Stimulated activated naive CD4-positive, alpha-beta T cell treated with Interleukin-2 at 50 U/mL for 16 hours (primary cell): ENCODE measurements at places on chromosomes 2 and 18.

DNA sequence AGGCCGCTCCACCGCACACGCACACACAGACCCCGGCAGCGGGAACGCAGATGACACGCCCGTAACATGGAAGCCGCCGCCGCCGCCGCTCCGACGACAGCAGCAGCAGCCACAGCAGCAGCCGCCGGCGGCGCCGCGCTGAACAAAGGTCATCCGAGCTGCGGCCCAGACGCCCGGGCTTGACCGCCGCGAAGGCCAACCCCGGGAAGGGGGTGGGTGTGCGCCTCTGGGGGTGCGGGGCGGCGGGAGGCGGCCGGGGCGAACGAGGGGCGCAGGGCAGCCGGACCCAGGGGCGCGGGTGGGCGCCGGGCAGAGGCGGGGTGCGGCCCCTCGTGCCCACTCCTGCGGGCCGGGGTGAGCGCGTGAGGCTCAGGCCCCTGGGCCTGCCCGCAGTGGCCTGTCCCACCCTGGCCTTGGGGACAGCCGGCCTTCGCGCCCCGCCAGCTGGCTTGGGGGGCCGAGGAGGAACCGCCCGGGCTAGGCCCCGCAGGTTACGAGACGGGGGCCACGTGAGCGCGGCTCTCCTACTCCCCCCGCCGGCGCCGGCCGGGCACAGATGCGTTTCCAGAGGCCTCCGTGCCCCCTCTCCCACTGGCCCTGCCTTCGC lies 1.0 kb upstream of the ZNF532 start:
- DNase-seq: no peak

DNA sequence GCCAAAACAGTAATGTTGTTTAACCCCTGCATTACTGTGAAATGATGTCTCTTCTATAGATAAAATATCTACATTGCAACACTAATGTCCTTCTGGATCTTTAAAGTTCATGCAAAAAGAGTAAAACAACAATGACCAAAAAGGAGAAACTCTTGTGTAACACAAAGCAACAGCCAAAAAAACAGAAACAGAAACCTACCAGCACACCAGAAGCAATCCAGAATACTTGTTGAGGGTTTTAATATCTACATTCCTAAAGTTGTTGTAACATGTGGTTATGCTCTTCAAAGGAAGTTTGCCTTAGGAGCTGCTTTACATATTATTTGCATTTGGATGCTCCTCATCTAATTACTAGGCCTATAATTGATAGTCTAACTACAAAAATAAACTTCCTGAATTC lies 157.2 kb downstream of the BABAM2 start:
- no peak for DNase-seq

GRCh38 chr2:170940066-170940465 lies 11.0 kb downstream of the GORASP2 start:
- no peak for DNase-seq

DNA sequence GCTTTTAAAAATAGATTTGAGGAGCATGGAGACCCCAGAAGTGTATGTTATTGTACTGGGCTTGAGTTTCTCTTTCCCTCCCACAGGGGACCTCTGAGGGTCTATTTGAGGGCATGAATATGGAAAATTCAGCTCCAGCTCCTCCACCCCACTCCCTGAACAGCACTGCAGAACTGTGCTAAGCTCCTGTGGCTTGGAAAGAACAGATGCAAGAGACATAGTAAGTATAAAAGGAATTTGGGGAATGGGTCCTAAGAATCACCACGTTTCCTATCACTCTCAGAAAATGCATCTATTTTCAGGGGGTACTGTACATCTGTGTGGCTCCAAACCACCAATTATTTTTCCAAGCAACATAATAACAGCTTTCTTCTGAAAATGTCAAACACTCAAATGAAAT lies 416.1 kb downstream of the ZNF521 start:
- DNase-seq: no peak

DNA sequence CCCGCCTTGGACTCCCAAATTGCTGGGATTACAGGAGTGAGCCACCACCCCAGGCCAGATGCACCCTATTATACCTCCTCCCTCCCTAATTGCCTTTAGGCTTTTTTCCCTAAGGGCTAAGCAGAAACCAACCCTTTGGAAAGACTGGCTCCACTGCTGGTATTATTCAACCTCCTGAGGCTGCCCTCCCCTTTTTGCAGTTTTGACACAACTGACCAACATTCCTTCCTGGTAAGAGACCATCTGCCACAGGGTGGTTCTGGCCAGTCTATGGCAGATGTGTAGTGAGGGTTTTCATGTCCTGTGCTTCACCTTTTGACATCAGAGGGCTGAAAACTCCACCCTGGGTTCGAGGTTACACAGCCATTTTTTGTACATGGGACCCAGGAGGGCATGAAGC lies 1785.3 kb upstream of the CELF4 start:
- no peak for DNase-seq

- no peak for DNase-seq
Observed at GRCh38 chr2:26770986-26771586, 7.0 kb downstream of the SLC35F6 start.

DNA sequence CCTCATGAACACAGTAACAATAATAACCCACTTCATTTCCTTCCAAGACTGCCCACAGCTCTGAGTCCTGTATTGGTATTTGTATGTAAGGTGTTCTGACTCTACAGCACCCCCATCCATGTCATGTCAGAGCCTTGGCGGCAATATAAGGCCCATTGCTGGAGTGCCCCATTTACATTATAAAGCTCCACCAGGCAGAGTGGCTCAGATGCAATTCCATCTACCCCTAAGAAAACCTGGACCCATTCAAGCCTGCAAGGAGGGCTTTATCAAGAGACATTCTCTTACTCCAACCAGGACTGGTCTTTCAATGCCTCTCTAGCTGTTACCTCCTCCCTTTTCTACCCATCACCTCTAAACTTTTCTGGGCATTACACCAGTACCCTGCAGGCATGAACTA lies 101.6 kb downstream of the ANTXR1 start:
- DNase-seq: no peak

GRCh38 chr2:142983174-142983573 lies 105.7 kb downstream of the KYNU start:
- DNase-seq: no peak

DNA sequence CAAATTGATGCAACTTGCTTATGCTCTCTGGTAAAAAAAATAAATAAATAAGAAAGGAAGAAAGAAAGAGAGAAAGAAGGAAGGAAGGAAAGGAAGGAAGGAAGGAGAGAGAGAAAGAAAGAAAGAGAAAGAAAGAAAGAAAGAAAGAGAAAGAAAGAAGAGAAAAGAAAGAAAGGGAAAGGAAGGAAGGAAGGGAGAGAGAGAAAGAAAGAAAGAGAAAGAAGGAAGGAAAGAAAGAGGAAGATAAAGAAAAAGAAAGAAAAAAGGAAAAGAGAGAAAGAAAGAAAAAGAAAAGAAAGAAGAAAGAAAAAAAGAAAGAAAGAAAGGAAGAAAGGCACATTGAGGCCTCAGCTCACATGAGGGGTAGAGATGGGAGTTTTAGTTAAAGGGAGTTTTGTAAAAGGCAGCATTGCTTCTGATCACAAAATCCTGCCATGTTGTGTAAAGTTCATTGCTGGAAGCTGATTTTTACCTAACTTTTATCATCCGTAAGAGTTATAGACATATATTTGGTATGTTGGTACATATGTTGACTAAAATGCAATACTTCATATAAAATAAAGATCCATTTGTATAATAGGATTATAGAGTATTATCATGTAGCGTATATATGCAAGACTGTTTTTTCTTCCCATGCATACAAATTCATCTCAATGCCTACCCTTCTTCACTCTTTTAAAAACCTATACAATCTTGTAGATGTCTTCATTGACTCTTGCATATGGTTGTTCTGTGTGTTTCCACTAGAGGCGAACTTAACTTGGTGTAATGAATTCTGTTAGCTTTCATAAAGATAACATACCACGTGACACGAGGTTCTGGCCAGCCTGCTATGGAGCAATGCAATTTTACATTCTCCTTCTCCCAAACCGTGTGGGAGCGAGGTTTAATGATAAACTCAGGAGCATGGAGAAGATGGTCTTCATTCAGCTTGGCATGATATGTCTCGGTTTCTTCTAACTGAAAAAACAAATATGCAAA lies 32.8 kb downstream of the MYOM1 start:
- DNase-seq: no peak

GRCh38 chr2:232576995-232577394 lies 26.5 kb downstream of the EIF4E2 start:
- no peak for DNase-seq

DNA sequence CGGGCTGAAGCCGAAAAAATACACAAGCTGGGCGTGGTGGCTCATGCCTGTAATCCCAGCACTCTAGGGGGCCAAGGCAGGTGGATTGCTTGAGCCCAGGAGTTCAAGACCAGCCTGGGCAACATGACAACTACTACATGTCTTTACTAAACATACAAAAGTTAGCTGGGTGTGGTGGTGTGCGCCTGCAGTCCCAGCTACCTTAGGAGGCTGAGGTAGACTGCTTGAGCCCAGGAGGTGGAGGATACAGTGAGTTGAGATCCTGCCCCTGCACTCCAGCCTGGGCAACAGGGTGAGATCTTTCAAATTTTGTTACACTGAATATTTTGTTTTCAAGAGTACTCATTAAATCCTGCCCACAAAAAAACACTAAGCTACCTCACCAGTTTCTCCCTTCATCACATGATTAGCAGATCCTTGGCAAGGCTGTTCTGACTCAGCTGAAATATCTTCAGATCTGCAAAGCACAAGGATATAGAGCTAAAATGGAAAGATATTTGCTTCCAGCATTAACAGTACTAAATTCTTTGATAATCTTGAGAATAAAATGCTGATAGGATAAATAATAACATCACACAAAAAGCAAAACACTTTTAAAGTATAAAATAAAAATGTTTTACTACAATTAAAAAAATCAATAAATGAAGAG lies 28.2 kb upstream of the MCM6 start:
- no peak for DNase-seq

DNA sequence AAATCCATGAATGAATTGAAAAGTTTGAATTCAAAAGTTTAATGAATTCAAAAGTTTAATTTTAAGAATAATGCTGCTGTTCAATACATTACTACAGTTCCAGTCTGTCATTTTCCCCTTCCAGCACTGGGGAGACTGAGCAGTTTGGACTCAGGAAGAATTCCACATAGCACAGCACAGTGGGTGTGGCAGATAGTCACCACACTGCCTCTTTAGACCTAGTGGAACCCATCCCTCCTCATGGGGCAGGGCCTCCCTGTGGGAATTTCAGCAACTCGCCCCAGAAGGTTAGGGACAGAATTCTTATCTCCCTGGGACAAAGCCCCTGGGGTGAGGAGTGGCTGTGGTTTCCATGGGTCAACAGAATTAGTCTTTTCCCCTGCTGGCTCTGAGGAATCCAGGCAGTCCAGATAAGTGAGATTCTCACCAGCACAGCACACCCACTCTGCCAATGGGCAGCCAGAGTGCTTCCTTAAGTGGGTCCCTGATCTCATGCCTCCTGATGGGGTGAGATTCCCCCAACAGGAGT lies 442.0 kb upstream of the SYT4 start:
- no peak for DNase-seq

DNA sequence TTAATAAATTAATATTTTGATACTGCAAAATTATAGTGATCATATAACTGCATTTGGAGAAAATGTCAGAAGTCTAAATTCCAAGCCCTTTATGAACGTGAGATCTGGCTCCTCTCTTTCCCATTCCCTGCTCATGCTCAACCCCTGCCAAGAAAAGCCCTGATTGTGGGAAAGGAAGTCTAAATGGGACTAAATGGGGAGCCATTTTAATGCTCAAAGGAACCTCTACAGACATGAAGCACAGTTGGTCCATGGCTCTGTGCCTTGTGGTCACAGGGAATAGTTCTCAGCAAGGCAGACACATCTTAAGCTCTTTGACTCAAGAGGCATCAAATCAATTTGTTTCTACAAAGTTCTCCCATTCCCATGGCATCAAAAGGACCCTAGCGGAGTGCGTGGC lies 29.3 kb upstream of the INSIG2 start:
- no peak for DNase-seq

DNA sequence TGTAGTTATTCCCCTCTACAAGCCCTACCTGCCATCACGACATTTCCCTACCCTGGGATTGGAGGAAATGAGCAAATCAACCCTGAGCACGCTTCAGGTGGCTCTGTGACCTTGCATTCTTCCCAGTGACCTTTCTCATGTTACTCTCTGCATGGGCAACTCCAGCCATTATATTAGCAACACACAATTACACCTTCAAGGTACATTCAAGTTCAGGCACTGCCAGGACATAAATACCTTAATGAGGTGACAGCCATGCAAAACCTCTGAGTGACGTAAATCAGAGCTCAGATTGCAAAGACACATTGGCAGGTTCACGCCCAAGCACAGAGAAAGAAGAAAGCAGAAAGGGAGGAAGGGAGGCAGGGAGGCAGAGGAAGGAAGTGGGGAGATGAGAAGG lies 68.7 kb upstream of the ALK start:
- no peak for DNase-seq

DNA sequence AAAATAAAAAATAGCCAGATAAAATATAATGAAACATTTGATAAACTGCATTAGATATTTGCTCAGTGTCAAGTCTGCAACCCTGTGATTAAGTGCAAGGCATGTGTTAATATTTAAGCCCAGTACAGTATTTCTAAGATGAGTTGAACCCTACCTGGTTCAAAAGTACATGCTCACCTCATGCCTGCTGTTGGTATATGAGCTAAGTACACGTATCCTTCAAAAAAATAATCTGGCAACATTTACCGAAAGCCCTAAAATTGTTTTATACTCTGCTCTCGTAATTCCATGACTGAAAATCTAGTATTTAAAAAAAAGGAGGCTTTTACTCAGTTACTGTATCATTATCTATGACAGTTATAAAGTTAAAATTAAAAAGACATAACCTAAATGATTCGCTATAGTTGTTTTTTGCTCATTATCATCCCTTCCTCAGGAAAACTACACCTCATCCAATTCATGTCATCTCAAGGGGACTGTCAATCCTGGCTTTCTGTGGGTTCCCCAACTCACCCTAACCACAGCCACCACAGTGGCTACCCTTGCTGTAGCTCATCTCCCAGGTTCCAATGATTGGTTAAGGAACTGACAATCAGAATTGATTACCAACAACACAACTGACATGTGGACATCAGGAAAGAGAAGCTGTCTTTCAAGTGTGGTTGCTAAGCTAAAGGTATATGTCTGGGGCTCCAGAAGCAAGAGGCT lies 10.6 kb downstream of the TLK1 start:
- no peak for DNase-seq

DNA sequence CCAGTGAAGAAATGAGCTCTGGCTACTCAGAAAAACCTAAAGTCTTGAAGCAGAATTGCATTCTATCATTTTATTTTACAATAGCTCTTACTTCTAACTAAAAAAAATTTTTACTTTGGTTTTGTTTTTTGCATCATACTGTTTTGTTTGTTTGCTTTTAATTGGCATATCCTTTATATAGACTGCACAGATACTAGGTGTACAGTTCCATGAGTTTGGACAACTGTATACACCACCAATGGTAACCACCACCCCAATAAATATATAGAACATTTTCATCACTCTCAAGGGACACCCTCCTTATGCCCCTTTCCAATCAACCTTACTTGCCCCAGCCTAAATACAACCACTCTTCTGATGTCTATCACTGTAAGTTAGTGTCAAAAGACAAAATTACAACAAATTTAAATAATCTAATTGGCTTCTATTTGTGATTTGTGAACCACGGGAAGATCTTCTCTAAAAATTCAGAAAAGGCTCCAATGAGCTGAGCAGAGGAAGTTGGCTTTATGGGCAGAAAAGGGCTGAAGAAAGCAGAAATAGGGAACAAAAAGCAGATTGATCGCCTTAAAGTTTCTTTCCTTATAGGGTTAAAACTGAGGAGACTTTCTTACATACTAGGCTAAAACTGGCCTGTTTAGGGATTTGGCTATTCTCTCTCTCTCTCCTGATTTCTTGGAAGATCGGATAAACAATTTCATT lies 22.2 kb upstream of the SOS1 start:
- DNase-seq: no peak
